Lower lobe of right lung (tissue), 2 donors: ENCODE measurements at places on chromosomes 5 and 9. TPM values are rescaled to one million over a fixed set of nuclear protein-coding genes. Genes with fewer than 3 reads are reported as not detected.

DNA sequence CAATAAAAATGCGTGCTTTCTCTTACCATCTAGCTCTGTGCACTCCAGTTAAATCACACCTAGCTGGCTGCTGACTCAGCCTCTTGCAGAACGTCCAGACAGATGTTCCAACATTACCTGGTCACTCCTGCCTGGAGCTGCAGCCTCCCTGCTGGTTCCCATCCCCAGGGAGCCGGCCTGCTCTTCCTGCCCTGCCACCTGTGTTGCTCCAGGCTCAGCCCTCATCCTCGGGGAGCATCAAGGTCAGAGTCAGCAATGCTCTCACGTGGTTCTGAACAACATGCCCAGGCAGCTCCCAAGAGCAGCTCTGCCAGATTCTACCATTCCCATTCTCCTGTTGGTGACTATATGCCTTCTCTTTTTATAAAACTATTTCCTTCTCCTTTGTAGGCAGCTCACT, 81.3 kb downstream of the GADD45G start:
- no peak for DNase-seq
- no peaks in the 10 kb centered on the region for H3K36me3 ChIP-seq
- no peaks in the 10 kb centered on the region for H3K27me3 ChIP-seq
- peaks cover 9% of the 10 kb centered on the region for H3K4me1 ChIP-seq
- peak overlapping the region; percentile 18 for H3K27ac ChIP-seq
- H3K4me3 ChIP-seq: no peak overlapping the region

- DNase-seq: no peak
- H3K36me3 ChIP-seq: no peaks in the 10 kb centered on the region
- H3K27ac ChIP-seq: no peak overlapping the region
- H3K27me3 ChIP-seq: no peaks in the 10 kb centered on the region
- no peaks in the 10 kb centered on the region for H3K4me1 ChIP-seq
These were observed 990.8 kb upstream of the EDIL3 start for GRCh38 chr5:85375525-85375924.

The LRRC70 gene
- total RNA-seq: 1.1 TPM

- no peak for DNase-seq
- peaks cover 15% of the 10 kb centered on the region for H3K4me1 ChIP-seq
- H3K27ac ChIP-seq: no peak overlapping the region
- no peaks in the 10 kb centered on the region for H3K27me3 ChIP-seq
- H3K36me3 ChIP-seq: peaks cover 88% of the 10 kb centered on the region
These were observed 40.1 kb downstream of the PRRT1B start for GRCh38 chr9:131585375-131585774.

The DRD1 gene
- 0.62 TPM for total RNA-seq

- no peaks in the 10 kb centered on the region for H3K27me3 ChIP-seq
- no peaks in the 10 kb centered on the region for H3K36me3 ChIP-seq
- H3K4me3 ChIP-seq: no peak overlapping the region
These were observed 53.4 kb downstream of the GALNT12 start for GRCh38 chr9:98860871-98861293.

The NPR3 gene
- total RNA-seq: 35.8 TPM

DNA sequence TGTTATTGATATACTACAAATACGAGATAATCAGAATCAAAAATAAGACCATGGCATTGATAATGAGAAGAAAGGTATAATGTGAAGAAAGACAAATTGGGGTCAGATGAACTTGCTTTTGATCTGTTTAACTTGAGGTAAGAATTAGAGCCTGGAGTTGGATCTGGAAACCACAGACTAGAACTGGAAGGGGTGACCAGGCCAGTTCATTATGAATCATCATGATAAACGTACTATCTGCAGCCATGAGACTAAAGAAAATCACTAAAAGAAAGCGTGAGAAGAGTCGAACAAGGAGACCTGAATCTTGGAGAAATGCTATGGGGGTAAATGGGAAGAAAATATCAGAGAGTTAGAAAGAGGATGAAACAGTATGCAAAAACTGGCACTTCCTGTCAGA, 967.5 kb downstream of the NR2F1-AS1 start:
- H3K27ac ChIP-seq: no peak overlapping the region
- H3K4me1 ChIP-seq: no peaks in the 10 kb centered on the region
- H3K27me3 ChIP-seq: no peaks in the 10 kb centered on the region
- H3K36me3 ChIP-seq: no peaks in the 10 kb centered on the region
- DNase-seq: no peak

The RACK1 gene
- total RNA-seq: 1,202 TPM

The OBP2B gene
- not detected for total RNA-seq

DNA sequence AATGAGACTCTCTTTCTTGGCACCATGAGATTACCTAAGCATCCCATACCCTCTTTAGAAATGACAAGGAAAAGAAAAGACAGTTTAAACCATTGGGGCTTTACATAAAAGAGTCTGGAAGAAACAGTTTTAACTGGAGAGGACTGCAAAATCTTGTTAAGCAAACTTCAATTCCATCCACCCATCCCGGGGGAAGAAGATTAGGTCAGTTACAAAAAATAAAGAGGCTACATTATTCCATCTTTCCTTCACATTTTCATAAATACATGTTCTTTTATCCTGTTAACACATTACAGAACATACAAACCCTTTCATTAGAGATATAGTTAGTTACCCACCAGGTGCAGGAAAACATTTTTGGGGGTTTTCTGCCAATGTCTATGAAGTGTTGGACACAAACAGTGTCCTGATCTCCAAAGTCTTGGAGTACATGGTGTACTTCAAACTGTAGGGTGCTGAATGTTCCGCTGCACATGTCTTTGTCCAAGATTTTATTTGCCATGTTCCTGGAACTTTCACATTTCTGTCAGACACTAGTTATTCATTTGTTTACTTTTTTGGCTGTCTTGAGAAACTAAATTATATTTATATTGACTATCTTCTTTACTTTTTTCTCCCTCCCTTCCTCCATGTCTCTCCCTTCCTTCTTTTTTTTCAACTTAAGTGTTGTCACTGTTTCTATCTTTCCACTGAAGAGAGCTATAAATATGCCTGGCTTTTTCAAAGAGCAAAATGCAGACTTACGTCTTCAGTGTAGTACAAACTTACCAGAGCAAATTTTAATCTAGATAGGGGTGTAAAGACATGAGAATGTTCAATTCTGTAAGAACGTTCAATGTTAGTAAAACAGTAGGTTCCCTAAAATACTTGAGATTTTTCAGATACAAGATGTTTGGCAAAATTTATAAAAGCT, 410.9 kb upstream of the PRR16 start:
- DNase-seq: no peak

- H3K27ac ChIP-seq: peak overlapping the region; percentile 19
- peaks cover 43% of the 10 kb centered on the region for H3K4me1 ChIP-seq
- no peaks in the 10 kb centered on the region for H3K36me3 ChIP-seq
- no peak for DNase-seq
- no peaks in the 10 kb centered on the region for H3K27me3 ChIP-seq
- H3K4me3 ChIP-seq: peak overlapping the region; percentile 45
These were observed 2.9 kb downstream of the ALDH1A1 start for GRCh38 chr9:72949918-72950325.

GRCh38 chr5:106397700-106398099, 1273.0 kb downstream of the EFNA5 start:
- H3K27ac ChIP-seq: no peak overlapping the region
- H3K4me3 ChIP-seq: no peak overlapping the region
- H3K27me3 ChIP-seq: no peaks in the 10 kb centered on the region
- H3K4me1 ChIP-seq: no peaks in the 10 kb centered on the region
- no peak for DNase-seq

- peaks cover 32% of the 10 kb centered on the region for H3K4me1 ChIP-seq
- no peak for DNase-seq
- peak overlapping the region; percentile 24 for H3K27ac ChIP-seq
These were observed 15.3 kb downstream of the MYMK start for GRCh38 chr9:133509179-133510083.

The LCN12 gene
- 1.9 TPM for total RNA-seq

The GMCL2 gene
- total RNA-seq: not detected

The SPIN1 gene
- total RNA-seq: 59.5 TPM

The UGT3A1 gene
- total RNA-seq: not detected

GRCh38 chr5:164115420-164115819, 610.0 kb downstream of the MAT2B start:
- H3K4me3 ChIP-seq: no peak overlapping the region
- H3K27me3 ChIP-seq: no peaks in the 10 kb centered on the region
- DNase-seq: no peak
- H3K36me3 ChIP-seq: no peaks in the 10 kb centered on the region
- H3K27ac ChIP-seq: no peak overlapping the region

GRCh38 chr9:113973963-113974413, 97.9 kb downstream of the ZNF618 start:
- peaks cover 11% of the 10 kb centered on the region for H3K4me1 ChIP-seq
- no peak overlapping the region for H3K27ac ChIP-seq
- H3K27me3 ChIP-seq: no peaks in the 10 kb centered on the region
- H3K36me3 ChIP-seq: no peaks in the 10 kb centered on the region
- no peak for DNase-seq

The SHISAL2B gene
- total RNA-seq: not detected

- H3K4me1 ChIP-seq: peaks cover 51% of the 10 kb centered on the region
- no peak for DNase-seq
- H3K4me3 ChIP-seq: no peak overlapping the region
- no peaks in the 10 kb centered on the region for H3K27me3 ChIP-seq
These were observed 8.6 kb downstream of the KLHL9 start for GRCh38 chr9:21326526-21327139.

DNA sequence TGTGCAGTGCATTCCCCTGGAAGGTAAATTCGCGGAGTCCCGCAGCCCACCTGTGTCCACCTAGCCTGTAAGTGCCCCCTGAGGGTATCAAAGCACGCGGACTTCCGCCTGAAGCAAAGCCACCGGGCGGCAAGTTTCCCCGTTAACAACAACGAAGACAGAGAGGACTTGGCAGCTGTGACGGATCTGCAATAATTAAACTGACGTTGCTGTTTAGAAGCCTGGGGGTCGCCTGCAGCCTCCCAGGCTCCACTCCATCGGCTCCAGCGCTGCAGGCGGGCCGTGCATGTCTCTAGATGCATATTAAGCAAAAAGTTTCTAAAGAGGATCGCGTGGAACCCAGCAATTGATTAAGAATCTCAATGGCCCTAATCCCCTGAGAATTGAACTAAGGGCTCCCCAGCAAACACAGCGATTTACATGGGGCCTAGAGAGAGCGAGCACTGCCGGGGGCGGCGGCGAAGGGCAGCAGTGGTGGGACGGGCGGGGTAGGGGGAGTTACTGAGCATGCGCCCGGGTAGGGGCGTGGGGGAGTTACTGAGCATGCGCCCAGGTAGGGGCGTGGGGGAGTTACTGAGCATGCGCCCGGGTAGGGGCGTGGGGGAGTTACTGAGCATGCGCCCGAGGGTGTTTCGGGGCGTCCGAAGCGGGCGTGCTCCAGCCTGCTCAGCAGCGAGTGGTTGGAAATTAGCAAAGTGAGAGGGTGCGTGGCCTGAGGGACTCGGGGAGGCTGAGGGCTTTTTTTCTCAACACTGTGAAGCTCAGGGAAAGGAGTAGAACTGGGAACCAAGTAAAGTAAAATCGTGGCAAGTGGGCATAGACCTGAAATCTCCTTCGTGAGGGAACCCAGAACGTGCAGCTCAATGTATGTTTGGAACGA, 255.2 kb downstream of the DOCK8 start:
- no peaks in the 10 kb centered on the region for H3K27me3 ChIP-seq
- peaks cover 8% of the 10 kb centered on the region for H3K36me3 ChIP-seq
- H3K4me1 ChIP-seq: peaks cover 29% of the 10 kb centered on the region
- DNase-seq: peak; percentile 91

GRCh38 chr5:91059409-91059808, 323.7 kb downstream of the ARRDC3 start:
- no peak overlapping the region for H3K4me3 ChIP-seq
- H3K36me3 ChIP-seq: no peaks in the 10 kb centered on the region
- DNase-seq: no peak
- H3K4me1 ChIP-seq: peaks cover 11% of the 10 kb centered on the region

DNA sequence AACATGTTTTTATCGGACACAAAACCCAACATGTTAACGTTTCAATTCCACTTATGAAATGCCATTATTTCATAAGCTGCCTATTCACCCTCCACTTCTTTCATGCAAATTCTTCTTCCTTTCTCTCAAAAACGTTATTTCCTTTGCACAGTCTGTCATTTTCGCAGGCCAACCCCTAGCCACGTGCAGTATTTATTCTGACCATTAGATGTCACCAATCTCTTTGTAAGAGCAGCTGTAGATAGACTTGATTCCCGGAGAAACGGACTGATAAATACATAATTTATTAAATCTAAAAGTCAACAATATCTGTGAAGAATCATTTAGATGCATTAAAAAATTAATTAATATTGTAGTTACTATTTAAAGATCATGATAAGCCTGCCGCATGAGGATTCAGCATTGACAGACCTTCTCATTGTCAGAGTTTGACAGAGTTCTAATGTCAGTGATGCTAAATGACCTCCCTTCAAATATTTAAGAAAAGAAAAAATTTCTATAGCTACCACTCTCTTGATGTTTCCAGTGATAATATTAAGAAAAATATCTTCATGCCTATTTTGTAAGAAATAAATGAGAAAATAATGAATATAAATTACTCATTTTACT, 933.6 kb downstream of the CDH12 start:
- DNase-seq: no peak
- H3K27me3 ChIP-seq: no peaks in the 10 kb centered on the region
- no peak overlapping the region for H3K27ac ChIP-seq
- H3K36me3 ChIP-seq: no peaks in the 10 kb centered on the region
- no peaks in the 10 kb centered on the region for H3K4me1 ChIP-seq
- no peak overlapping the region for H3K4me3 ChIP-seq
